Stimulated activated CD4-positive, alpha-beta T cell treated with anti-CD3 and anti-CD28 coated beads, Interleukin-4, amount 100 ng/mL, for 48 hours (primary cell): ENCODE measurements at places on chromosomes 4 and X.
A peak's percentile ranks its signal among the peaks of the same experiment; 100 is the strongest.

DNA sequence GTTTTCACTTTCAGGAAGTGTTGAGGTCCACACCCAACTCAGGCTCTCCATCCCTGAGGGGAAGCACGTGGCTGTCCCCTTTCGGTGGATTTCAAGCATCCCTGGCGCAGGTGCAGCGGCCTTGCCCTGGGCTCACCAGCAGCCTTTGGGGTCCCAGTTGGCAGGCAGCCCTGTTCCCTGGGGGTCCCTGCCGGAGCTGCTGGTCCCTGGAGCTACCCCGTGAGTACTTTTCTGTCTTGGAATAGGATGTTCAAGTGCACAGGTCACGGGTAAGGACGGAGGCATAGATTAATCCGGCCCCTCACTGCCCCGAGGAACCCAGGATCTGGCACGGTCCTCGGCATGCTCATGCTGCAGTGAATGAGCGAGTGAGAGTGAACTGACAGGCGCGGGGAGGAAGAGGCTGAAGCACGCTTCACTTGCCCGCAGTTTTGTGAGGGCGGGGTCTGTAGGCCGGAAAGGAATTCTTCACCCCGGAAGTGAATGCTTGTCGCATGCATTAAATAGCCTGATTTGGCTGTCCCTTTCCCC, 117.2 kb upstream of the FAT1 start:
- DNase-seq: no peak

GRCh38 chrX:3143043-3143799, 102.0 kb downstream of the ARSF start:
- no peak for DNase-seq

GRCh38 chrX:68646421-68646820, 1.0 kb upstream of the STARD8 start:
- no peak for DNase-seq

DNA sequence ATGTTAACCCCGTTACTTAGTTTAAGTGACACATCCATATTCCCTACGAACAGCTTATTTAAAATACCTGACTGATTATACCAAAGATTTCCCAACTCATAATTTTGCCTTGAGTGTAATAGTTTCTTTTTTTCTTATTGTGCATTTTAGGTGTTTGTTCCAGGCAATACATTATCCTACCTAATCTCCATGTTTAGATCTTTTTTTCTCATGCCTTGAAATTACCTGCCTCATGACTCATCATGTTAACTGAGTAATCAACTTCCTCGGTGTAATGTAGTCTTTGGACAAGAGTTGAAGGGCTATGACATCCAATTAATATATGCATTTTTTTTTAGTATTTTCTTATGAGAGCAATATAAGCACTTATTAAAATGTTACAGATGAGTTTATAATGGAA, 228.7 kb upstream of the ANKRD50 start:
- no peak for DNase-seq

GRCh38 chr4:168791376-168791775, 218.7 kb downstream of the CBR4 start:
- DNase-seq: no peak

- DNase-seq: no peak
Observed at GRCh38 chrX:110322603-110323002, 4.7 kb upstream of the AMMECR1 start.

DNA sequence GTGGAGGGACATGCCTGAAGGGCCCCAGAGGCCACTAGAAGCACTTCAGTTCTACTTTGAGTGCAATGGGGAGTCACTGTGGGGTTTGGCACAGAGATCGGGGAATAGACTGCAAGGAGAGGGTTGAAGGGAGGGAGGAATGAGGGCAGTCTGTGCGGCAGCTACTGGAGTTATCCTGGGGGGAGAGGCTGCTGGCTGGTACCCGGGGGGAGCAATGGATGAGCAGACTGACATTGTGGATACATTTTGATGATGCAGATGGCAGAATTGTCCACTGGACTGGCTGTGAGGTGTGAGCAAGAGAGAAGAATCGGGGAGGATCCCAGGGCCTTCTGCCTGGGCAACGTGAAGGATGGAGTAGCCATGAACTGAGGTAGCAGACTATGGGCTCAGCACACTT, 2.8 kb upstream of the MAMLD1 start:
- no peak for DNase-seq

GRCh38 chrX:135315864-135316263, 6.6 kb downstream of the ETDC start:
- no peak for DNase-seq

GRCh38 chrX:48806081-48806480, 4.2 kb downstream of the HDAC6 start:
- no peak for DNase-seq

- DNase-seq: peak; percentile 26
Observed at GRCh38 chr4:7649741-7650531, 215.2 kb upstream of the PSAPL1 start.

GRCh38 chr4:25120146-25120940, 39.9 kb downstream of the SEPSECS start:
- DNase-seq: no peak

DNA sequence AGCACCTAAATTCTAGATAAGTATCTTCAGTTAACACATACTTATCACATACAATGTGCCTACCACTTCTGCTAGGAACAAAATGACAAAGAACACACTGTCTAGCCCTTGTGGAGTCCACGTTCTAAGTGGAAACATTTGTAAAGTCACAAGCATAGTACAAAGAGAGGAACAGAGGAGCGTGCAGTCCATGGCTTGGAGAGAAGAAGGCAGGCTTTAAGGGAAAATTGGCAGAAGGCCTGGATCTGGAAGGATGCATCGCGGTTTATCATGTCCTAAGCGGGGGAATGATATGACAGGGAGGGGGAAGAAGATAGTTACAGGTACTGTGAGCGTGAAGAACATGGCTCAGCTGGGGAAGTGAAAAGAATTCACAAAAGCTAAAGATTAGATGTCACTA, 218.0 kb downstream of the PRDM5 start:
- DNase-seq: no peak

DNA sequence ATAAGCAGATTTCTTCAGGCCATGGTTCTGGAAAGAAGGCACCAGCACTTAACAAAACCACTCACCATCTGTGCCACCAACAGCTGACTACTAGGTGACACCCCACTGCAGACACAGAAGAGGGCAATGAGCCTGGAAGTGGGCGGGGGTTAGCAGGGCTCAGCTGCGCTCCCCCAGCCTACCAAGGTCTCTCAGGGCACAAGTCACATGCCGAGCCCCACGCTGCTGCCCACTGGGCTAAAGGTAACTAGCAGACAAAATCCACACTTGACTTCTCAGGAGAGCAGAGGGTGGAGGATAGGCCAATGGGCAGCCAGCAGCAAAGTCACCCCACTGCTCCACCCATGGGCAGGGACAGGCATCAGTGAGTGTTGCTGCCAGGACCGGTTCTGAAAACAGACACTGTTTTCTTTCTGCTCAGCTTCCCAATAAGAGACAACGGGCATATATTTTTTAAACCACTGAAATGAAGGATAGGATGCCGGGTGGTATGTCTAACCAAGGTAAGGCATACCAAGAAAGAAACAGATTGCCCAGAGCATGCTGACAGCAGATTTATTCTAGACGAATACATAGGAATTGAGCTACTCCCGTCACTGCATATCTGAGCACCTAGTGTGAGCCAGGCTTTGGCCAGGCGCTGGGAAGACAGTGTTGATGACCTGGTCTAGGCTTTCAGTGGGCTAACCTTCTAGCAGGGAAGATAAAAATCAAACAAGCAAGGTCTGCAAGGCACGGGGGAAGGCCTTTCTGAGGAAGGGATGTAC, 20.1 kb downstream of the ACSL1 start:
- DNase-seq: no peak

DNA sequence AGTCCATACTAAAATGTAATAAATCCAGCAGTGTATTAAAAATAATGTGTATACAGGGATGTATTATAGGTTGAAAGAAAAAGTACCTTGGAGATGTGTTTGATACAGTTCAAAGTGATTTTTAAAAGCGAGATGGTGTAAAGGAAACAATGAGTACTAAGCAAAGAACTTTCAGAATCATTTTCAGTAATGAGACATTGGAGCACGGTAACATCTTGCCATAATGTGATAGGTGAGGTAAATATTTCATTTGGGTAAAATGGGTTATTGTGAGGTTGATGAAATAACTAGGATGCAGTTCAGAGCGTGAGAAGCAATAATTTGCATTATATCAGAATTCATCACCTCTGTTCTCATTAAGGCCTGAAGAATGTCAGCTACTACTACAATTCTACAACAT, 25.9 kb downstream of the EIF2S3 start:
- DNase-seq: no peak

DNA sequence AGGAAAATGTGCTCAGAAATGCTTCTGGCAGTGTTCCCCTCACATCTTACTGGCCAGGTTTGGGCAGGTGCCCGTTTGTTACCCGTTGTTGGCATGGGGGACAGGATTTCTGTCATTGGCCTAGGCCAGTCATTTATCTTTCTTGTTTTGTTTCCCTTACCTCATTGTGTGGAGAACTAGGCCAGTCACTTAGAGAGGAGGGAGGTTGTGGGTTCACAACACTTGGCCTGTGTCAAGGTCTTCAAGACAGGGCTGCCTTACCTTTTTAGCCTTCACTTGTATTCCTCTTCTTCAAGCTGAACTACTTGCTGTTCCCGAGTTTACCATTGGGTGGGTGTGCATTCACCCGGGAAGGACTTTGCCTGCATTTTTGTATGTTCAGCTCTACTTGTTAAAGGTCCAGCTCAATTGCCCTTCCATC, 17.7 kb downstream of the SNX25 start:
- DNase-seq: no peak

GRCh38 chr4:140256335-140256734, 102.4 kb upstream of the MAML3 start:
- no peak for DNase-seq

GRCh38 chr4:119087121-119087520, 48.5 kb upstream of the MYOZ2 start:
- DNase-seq: no peak

DNA sequence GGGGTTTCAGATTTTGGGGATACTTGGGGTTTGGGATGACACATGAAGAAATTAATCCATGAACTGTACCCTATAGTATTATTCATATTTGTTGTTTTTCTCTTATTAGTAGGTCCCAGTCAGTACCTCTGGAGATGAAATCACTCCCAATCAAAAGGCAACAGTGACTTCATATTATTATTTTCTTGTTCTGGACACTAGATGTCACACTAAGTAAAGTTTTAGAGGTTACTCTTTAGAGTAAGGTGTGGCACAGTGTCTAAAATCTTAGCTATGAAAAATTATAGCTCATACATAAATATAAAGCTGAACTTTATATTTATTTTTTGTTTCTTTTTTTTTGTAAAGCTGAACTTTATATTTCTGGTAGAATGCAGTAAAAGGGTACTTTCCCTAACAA, 35.1 kb downstream of the FAM114A1 start:
- DNase-seq: no peak

DNA sequence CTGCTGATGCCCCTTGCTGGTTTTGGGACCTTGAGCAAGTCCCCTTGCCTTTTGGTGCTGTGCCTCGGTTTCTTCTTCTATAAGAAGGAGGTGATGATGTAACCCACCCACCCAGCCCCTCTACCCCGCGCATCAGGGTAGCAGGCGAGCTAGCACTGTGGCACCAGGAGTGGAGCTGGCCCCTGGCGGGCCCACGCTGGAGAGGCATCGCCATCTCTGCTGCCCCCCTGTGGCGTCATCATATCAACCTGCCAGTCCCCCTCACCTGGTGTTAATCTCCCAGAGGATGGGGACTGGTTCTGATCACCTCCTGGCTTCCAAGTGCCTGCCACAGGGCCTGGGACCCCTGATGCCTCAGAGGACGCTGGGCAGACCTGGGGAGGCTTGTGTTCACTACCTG, 6.3 kb upstream of the SORCS2 start:
- DNase-seq: no peak

DNA sequence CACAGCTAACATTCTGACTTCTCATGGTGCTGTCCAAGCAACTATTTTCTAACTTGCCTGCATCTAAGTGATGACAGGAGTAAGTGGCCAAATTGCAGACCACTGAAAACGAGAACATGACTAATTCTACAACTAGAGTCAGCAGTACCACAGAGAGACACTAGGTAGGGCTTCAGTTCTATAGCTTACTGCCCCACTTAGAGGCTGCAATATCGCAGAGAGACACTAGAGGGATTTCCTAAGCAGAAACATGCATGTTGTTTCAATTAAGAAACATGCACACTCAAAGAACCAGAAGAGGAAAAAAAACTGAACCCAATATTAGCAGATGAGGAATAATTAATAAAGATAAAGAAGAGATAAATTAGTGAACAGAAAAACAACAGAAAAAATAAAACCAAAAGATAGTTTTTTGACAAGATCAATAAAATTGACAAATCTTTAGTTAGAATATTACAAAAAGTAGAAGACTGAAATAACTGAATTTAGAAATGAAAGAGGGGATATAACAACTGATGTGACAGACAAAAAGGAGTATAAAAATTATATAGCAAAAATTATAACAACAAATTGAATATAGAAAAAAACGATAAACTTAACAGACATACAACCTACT, 100.8 kb downstream of the SPIN4 start:
- DNase-seq: peak; percentile 16

DNA sequence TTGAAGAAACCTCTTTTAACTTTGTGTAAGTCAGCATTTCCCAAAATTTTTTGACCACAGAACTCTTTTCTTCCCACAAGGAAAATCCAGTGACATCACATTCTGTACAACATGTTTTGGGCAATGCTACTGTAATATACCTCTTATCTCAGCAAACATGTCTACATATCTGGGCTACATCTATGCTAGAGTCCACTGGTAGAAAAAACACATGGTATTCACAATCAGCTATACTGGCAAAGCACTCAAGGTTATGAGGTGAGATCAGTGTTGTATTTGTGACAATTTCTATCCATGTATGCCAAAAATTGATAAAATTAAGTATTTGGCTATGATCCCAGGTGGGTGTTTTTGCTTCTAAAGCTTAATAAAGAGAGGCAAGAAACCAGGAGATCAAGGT, 98.0 kb downstream of the ATP11C start:
- no peak for DNase-seq

- no peak for DNase-seq
Observed at GRCh38 chrX:148917441-148917840, 417.0 kb downstream of the AFF2 start.

DNA sequence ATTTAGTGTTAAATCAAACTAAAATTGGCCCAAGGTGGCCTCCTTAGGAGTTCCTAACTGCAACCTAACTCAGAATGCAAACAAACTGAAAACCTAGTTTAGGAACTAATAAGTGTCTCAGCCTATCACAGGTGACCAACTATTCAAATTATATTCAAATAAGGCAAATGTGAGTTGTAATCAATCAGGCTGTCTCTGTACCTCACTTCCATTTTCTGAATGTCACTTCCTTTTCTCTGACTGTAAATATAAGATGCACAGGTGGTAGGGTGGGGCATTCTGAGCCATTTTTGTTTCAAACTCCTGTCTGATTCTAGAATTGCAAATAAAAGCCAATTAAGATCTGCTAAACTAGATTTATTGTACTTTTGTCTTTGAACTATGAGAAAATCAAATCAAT, 401.5 kb downstream of the PPP3CA start:
- DNase-seq: no peak
